Stimulated activated CD4-positive, alpha-beta T cell treated with anti-CD3 and anti-CD28 coated beads, Interleukin-1b, Interleukin-23, amount 100 ng/mL, for 48 hours (primary cell): ENCODE measurements at places on chromosomes 2 and 18.

DNA sequence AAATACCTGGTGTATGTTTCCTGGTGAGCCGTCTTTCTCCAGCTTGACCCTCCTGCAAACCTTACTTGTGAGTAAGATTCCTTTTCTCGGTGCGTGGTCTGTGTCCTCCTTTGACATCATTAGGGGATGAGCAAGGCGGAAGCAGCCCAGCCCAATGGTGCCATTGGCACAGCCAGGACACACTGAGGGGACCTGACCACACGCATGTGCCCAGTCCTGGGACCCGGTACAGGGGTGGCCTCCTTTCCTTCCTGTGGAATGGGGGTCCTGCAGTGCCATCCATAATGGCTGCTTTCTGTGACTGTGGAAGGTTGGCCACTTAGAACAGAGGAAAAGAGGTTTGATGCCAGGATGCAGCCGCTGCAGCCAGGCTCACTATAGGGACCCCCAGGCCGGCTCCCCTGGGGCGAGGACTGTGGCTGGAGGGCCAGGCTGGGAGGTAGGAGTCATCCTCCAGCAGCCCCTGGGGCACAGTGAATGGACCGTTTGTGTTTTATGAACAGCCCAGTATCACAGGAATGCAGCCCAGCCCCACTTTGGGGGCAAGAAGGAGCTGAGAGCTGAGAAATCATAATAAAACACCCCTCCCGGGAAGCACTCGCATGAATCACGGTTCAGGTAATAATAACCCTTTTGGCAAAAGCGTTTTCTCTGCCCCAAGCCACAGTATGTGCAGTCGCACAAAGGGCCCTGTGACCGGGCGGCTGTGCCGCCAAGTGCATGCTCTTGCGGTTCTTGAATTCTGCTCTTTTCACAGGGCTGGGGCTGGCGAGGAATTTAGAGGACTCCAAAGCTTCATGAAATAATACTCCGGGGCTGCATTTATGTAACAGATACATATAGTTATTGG is 73.2 kb downstream of the ASB1 start:
- DNase-seq, result no peak

- DNase-seq, result no peak
Measured at GRCh38 chr18:4639628-4640310, 184.7 kb upstream of the DLGAP1 start.

DNA sequence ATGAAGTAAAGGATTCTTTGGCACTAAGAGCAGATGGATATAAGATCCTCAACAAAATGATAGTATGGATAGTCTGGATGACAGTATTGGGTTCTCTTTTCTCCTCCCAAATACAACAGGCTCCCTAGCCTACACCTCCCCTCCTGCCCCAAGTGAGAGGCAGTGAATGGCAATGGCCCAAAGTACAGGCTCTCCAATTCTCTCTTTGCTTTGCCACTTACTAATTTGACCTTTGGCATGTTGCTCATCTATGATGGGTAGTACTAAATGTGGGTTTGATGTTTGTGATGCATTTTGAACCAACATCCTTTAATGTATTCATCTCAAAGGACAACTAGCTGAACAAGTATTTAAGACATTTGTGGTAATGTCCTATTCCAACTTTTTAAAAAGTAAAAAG is 65.9 kb downstream of the EIF5B start:
- no peak for DNase-seq

DNA sequence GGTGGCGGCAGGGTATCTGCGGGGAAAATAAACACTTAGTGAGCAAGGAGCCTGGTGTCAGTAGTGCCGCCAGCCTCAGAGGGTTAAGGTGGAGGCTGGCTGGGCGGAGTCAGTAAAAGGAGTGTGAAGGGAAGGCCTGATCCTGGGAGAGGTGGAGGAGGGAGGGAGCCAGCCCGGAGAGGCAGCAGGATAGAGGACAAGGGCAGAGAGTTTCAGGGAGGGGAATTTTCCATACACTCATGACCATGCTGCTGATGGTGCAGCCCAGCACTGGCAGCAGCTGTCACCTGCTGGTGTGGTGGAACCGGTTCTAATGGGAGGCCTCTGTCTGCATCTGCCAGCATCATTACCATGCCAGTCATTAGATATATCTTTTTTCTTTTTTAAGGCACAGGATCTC is 2.0 kb upstream of the TEX44 start:
- no peak for DNase-seq

GRCh38 chr18:77167251-77167650 is 34.7 kb upstream of the MBP start:
- DNase-seq, result no peak

DNA sequence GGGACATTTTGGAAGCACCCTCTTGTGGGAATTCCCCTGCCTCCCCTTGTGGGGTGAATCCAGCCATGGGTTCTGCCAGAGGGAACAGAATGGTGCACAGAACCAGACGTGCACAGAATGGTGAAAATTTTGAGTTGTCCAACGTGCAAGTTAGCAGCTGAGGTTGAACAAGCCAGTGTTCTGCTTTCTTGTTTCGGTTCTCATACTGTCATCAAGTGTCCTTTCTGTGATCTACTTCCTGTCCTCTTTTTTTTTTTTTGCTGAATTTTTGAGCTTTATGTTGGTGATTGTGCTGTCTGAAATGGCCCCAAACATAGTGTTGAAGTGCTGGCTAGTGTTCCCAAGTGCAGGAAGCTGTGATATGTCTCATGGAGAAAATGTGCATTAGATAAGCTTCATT is 21.5 kb upstream of the REEP1 start:
- DNase-seq, result no peak

DNA sequence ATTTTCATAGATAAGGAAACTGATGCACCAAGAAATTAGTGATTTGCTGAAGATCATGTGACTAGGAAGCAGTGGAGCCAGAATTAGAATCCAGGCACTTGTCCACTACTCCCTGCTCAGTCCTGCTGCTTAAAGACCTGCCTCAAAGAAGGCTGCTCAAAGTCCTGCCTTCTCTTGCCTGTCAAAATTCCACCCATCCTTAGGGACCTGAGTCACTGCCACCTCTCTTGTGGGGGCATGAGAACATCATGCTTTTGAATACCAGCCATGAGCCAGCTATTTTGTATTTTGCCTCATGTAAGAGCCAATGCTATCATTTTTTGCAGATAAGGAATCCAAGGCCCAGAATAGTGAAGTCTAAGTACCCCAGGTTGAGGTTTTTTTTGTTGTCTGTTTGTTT is 47.1 kb downstream of the DDX1 start:
- DNase-seq, result no peak

GRCh38 chr2:165251366-165251765 is 12.2 kb downstream of the SCN2A start:
- no peak for DNase-seq

DNA sequence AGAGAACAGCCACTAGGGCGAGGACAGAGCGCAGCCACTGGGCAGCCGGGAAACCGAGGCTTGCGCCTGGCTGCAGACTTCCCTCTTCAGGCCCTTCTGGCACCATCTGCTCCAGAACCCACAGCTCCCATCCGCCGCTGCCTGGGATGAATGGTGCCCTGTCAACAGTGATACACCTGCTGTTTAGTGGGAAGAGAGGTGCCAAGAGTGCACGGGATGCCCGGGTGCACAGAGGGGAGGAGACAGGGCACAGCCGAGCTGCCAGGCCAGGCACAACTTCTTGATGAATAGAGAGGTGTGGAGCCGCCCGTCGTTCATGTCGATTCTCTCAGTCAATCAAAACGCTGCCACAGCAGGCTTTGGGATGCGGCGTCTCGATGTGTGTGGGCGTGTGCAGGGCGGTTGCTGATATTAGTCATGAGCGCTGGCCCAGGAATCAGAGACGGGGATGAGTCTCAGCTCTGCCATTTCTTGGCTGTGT is 39.5 kb downstream of the RRM2 start:
- DNase-seq, result no peak

DNA sequence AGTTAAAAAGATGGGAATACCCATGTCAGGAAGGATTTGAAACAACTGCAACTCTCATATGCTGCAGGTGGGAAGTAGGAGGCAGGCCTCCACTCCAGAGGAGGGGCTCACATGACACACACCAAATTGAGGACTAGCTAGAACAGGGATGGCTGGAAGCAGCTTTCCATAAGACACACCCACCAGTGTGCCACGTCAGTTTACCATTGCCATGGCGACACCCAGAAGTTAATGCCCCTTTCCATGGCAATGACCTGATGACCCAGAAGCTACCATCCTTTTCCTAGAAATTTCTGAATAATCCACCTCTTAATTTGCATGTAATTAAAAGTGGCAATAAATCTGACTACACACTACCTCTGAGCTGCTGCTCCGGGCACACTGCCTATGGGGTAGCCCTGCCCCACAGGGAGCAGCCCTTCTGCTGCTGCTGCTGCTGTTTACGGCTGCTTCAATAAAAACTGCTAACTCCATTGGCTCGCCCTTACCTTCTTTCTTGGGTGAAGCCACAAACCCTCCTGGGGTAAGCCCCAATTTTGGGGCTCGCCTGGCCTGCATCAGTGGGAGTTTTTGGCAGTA is 89.4 kb downstream of the RRM2 start:
- no peak for DNase-seq

GRCh38 chr2:8036366-8036765 is 645.5 kb upstream of the ID2 start:
- DNase-seq, result no peak

DNA sequence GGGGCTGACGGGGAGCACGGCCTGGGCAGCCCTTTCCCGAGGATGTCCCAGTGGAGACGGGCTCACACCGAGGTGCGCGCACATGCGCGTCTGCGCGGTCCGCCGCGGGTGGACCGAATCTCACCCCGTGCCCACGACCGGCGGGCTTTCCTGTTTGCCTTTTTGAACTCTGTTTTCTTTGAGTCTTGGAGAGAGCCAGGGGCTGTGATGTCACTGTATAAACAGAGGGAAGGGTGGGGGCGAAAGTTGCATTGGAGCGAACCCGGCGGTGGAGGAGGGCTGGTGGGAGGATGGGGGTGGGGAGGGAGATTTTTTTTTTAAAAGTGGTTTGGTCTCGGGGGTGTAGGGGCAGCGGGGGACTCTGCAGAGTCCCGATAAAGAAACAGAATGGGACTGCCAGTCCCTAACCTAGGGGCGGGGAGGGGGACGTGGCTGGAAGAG is 141.2 kb upstream of the CTAGE1 start:
- DNase-seq, result no peak

GRCh38 chr18:32478807-32479206 is 8.1 kb upstream of the GAREM1 start:
- no peak for DNase-seq

DNA sequence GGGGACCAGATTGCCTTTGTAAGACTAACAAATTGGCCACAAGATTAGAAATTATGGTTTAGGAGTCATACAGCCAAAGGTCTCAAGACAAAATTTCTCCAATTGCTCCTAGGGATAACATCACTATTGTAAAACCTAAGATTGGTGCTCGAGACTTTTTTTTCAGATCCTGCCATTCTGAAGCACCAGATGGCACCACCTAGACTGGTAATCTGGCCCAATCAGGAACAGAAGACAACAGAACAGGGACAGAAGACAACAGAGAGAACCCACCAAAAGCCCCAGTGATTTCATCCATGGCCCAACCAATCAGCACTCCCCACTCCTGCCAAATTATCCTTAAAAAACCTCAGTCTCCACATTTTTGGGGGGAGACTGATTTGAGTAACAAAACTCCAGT is 66.8 kb downstream of the LINC00305 start:
- no peak for DNase-seq

DNA sequence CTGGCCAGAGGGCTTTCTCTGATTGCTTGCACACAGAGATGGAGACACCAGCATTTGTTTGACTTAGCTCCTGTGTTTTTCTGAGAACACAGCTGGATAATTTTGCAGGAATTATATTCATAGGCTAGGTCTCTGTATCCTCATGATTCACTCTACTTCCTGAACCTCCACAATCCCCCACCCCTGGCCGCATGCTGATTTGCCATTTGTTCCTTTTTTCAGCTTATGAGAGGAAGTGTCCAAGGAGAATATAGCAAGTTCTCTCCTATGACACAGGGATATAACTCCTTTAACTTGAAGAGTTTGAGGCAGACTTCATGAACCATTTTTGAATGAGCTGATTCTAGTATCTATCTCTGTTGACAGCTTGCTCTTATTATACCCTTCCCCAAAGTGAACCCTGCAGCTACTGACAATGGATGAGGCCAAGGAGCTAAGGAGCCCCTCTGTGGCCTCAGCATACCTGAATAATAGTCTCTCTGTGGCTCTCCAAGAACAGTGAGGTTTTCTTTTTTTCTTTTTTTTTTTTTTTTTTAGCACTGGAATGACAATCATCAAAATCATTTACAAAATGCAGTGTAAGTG is 15.4 kb downstream of the CAVIN2 start:
- DNase-seq, result no peak

GRCh38 chr2:153872311-153873051 is 759 bp downstream of the GALNT13 start:
- DNase-seq, result no peak

DNA sequence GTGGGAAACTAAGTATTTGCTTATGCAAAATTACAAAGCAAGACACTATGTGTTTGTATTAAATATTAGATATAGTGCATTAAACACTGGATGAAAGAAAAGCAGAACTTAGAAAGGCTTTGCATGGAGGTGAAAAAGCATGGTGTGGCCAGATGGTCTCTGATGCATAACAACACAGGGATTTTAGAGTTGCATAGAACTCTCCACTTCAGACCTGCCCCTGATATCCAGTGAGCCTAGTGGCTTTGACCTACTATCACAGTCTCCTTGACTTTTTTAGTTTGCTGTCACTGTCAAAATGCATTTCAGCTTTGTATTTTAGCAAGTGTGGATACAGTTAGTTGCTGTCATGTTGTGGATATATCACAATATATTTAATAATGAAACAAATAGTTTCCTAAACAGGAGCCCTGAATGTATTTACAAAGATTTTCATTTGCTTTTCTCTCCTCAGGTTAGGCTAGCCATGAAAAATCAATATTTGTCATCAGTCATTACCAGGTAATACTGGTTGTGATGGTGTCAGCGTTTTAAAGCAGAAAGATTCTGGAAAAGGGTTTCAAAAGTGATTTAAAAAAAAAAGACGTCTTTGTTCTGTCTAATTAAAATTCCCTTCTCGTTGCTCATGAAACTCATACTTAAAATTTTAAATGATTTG is 5.2 kb downstream of the CSRNP3 start:
- no peak for DNase-seq

GRCh38 chr2:15734674-15735483 is 143.2 kb downstream of the DDX1 start:
- DNase-seq, result no peak

- DNase-seq, result no peak
Measured at GRCh38 chr2:75287624-75288316, 88.5 kb upstream of the TACR1 start.

- DNase-seq, result no peak
Measured at GRCh38 chr2:239302808-239303557, 97.8 kb downstream of the HDAC4 start.

GRCh38 chr2:42359304-42359964 is 1.6 kb downstream of the COX7A2L start:
- DNase-seq, result no peak

GRCh38 chr2:38129987-38130386 is 54.0 kb upstream of the CYP1B1 start:
- no peak for DNase-seq

- DNase-seq, result no peak
Measured at GRCh38 chr2:97005353-97005752, 19.0 kb upstream of the FAM178B start.
